ENCODE measurements at places on chromosomes 2 and 18.

DNA sequence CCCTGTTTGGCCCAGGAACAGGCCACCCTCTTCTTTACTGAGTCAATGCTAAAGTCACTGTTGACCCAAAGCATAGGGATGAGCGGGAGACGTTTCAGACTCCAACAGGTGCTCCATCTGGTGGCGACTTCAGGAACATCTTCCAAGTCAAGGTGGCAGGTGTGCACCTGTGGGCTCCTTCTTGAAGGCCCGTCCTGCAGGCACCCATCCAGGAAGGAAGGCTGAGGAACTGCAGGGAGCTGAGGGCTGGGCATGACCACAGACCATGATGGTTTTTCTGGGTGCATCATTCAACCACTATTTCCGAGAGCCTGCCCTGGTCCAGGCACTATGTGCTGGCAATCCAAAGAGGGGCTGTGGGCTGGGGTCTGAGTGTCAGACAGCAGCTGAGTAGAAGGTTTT is 142.8 kb downstream of the NDUFA10 start:
- peak overlapping the region; percentile 57 for H3K27ac ChIP-seq
- no peak overlapping the region for H3K4me3 ChIP-seq
- no peaks in the 10 kb centered on the region for H3K36me3 ChIP-seq
- H3K4me1 ChIP-seq: no peaks in the 10 kb centered on the region
- no peaks in the 10 kb centered on the region for H3K27me3 ChIP-seq
- peak; percentile 59 for DNase-seq

GRCh38 chr2:202765436-202765835 is 106.1 kb downstream of the ICA1L start:
- H3K27me3 ChIP-seq: no peaks in the 10 kb centered on the region
- no peak overlapping the region for H3K4me3 ChIP-seq
- no peaks in the 10 kb centered on the region for H3K36me3 ChIP-seq
- H3K4me1 ChIP-seq: no peaks in the 10 kb centered on the region
- no peak overlapping the region for H3K27ac ChIP-seq

GRCh38 chr2:15682354-15682753 is 90.7 kb downstream of the DDX1 start:
- DNase-seq: no peak
- no peaks in the 10 kb centered on the region for H3K4me1 ChIP-seq
- H3K36me3 ChIP-seq: no peaks in the 10 kb centered on the region
- H3K4me3 ChIP-seq: no peak overlapping the region
- no peaks in the 10 kb centered on the region for H3K27me3 ChIP-seq

DNA sequence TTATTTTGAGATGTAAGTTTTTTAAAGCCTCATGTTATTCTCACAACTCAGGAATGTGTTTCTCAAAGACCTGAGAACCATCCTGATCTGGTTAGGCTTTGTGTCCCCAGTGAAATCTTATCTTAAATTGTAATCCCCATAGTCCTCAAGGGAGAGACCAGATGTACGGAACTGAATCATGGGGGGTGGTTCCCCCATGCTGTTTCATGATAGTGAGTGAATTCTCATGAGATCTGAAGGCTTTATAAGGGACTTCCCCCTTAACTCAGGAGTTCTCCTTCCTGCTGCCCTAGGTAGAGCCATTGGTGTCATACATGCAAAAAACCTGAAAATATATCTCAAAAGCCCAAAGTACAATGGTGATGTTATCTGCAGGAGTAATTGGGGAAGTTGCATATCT is 836.7 kb downstream of the CBLN2 start:
- no peak for DNase-seq
- no peaks in the 10 kb centered on the region for H3K36me3 ChIP-seq
- no peaks in the 10 kb centered on the region for H3K4me1 ChIP-seq

- no peak overlapping the region for H3K27ac ChIP-seq
- H3K27me3 ChIP-seq: no peaks in the 10 kb centered on the region
- no peaks in the 10 kb centered on the region for H3K4me1 ChIP-seq
- no peaks in the 10 kb centered on the region for H3K36me3 ChIP-seq
Measured at GRCh38 chr18:23667114-23667513, 4.4 kb upstream of the ANKRD29 start.

DNA sequence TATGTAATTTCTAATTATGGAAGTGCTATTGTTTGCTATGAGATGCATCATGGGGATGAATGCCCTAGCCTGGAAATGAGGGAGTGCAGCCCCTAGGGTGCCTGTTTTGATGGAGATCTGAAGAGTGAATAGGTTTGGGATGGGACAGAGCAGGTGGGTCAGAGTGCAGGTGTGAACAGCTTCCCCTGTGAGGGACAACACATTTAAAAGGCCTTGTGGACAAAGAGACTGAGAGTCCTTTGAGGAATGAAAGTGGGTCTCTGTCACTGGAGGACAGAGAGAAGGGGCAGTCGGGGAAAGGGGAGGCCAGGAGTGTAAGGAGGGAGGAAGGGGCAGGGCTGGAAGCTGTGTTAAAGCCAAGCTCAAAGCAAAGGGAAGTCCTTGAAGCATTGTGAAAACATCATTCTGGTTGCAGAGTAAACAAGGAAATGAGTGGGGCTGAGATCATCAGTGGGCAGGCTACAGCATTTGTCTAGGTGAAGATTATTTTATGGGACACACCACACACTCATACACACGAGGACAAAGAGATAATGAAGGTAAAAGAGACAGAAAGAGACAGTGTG is 877.6 kb downstream of the SLC4A3 start:
- H3K27ac ChIP-seq: no peak overlapping the region
- no peak overlapping the region for H3K4me3 ChIP-seq
- H3K27me3 ChIP-seq: no peaks in the 10 kb centered on the region
- no peaks in the 10 kb centered on the region for H3K36me3 ChIP-seq

GRCh38 chr2:225010804-225011203 is 31.5 kb downstream of the DOCK10 start:
- H3K27me3 ChIP-seq: no peaks in the 10 kb centered on the region
- no peak overlapping the region for H3K27ac ChIP-seq
- H3K4me1 ChIP-seq: no peaks in the 10 kb centered on the region
- no peaks in the 10 kb centered on the region for H3K36me3 ChIP-seq

DNA sequence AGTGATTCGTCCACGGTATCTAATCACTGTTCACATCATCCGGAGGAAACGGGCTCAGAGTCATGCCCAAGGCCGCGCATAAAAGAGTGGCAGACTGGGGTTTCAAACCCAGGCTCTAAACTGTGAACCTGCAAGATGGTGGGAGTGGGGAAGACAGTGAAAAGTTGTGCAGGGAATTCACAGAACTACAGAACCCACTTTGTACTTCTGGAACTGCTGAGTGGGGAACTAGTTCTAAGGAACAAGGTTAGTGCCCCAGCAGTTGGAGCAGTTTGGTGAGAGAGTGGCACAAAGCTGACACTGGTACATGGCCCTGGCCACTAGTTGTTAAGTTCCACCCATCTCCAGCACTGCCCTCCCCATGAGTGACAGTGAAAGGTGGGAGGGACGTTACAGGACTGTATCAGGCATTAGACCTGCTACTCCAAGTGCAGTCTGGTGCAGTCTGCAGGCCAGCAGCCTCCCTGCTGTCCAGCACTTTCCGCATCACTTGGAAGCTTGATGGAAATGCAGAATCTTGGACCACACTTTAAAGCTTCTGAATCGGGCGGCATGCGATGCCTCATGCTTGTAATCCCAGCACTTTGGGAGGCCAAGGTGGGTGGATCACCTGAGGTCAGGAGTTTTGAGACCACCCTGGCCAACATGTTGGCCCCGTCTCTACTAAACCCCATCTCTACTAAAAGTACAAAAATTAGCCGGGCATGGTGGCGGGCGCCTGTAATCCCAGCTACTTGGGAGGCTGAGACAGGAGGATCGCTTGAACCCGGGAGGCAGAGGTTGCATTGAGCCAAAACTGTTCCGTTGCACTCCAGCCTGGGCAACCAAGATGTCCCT is 47.3 kb downstream of the C2orf42 start:
- H3K4me1 ChIP-seq: no peaks in the 10 kb centered on the region
- peak overlapping the region; percentile 99 for H3K27ac ChIP-seq
- DNase-seq: peak; percentile 67
- H3K36me3 ChIP-seq: no peaks in the 10 kb centered on the region

GRCh38 chr2:102344397-102344796 is 11.2 kb upstream of the IL18R1 start:
- no peak overlapping the region for H3K27ac ChIP-seq
- no peaks in the 10 kb centered on the region for H3K36me3 ChIP-seq
- no peak overlapping the region for H3K4me3 ChIP-seq
- H3K4me1 ChIP-seq: no peaks in the 10 kb centered on the region
- no peaks in the 10 kb centered on the region for H3K27me3 ChIP-seq

- H3K4me1 ChIP-seq: no peaks in the 10 kb centered on the region
- H3K27ac ChIP-seq: no peak overlapping the region
- H3K4me3 ChIP-seq: no peak overlapping the region
Measured at GRCh38 chr2:13193900-13194299, 477.2 kb downstream of the TRIB2 start.

DNA sequence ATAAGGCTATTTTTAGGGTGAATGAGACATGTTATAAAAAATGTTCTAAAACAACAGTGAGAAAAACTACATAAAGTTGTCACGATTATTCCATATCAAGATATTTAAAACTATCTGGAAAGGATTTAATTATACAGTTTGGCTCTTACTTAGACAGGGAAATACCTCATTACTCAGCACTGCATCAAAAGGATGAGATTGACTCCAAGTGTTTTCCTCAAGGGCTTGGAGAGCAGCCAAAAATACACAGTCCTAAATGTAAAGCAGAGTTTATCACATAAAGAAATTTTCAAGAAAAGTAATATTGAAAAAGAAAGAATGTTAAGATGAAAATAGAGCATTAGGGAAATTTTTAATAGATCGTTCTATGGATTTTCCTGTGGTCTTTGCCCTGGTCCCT is 285.5 kb upstream of the NETO1 start:
- H3K27ac ChIP-seq: no peak overlapping the region
- no peak overlapping the region for H3K4me3 ChIP-seq
- no peak for DNase-seq
- no peaks in the 10 kb centered on the region for H3K36me3 ChIP-seq

GRCh38 chr18:24850532-24850931 is 390.1 kb downstream of the HRH4 start:
- H3K27me3 ChIP-seq: no peaks in the 10 kb centered on the region
- no peak for DNase-seq
- no peaks in the 10 kb centered on the region for H3K4me1 ChIP-seq
- H3K4me3 ChIP-seq: no peak overlapping the region

DNA sequence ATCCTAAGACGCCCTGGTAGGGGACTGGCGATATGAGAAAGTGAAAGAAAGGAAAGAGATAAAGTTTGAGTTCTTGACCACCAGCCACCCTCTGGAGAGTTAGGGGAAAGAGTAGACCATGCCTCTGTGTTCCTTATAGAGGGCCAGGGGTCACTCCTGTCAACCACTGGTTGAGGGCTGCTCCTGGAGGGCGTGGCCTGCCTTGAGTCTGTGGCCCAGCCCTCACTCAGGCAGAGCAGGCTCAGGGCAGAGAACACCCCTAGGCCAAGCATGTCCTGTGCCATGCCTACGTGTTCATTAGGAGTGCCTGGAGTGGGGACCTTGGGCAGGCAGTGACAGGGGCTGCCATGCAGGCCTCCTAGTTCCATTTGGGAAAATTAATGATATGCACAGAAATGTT is 161.1 kb upstream of the EPB41L3 start:
- no peak overlapping the region for H3K4me3 ChIP-seq
- H3K27ac ChIP-seq: no peak overlapping the region
- no peaks in the 10 kb centered on the region for H3K36me3 ChIP-seq
- H3K4me1 ChIP-seq: no peaks in the 10 kb centered on the region

DNA sequence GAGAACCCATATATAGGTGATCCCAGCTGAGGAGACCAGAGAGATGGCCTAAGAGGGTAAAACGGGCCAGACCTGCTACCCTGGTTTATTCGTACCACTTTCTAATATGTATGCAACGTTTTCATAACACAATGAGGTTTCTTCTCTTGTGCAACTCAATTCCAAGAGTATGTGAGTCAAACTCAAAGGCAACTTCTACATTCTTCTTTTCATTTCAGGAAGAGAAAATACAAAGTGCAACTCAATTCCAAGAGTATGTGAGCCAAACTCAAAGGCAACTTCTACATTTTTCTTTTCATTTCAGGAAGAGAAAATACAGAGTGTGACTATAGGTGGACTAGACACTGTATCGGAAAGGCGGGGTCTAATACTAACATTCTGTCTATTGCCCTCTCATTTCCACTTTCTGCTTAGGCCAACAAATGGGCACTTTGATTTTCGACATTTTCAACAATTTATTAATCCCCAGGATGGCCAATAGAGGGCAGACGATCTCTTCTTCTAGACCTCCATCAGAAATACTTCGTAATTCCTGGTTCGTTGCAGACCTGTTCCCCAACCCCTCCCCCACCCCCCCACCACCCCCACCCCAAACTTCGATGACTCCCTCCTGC is 3.7 kb upstream of the CRIM1 start:
- H3K27ac ChIP-seq: no peak overlapping the region
- no peaks in the 10 kb centered on the region for H3K36me3 ChIP-seq
- no peaks in the 10 kb centered on the region for H3K4me1 ChIP-seq

- no peak overlapping the region for H3K4me3 ChIP-seq
- no peaks in the 10 kb centered on the region for H3K36me3 ChIP-seq
- H3K27ac ChIP-seq: no peak overlapping the region
- no peak for DNase-seq
- no peaks in the 10 kb centered on the region for H3K27me3 ChIP-seq
Measured at GRCh38 chr18:37684590-37684989, 119.0 kb upstream of the CELF4 start.

- no peaks in the 10 kb centered on the region for H3K27me3 ChIP-seq
- H3K4me3 ChIP-seq: no peak overlapping the region
- H3K27ac ChIP-seq: no peak overlapping the region
- H3K36me3 ChIP-seq: no peaks in the 10 kb centered on the region
Measured at GRCh38 chr2:239929504-239929903, 95.6 kb downstream of the NDUFA10 start.

- DNase-seq: no peak
- H3K27ac ChIP-seq: no peak overlapping the region
- H3K27me3 ChIP-seq: no peaks in the 10 kb centered on the region
- H3K36me3 ChIP-seq: no peaks in the 10 kb centered on the region
- H3K4me3 ChIP-seq: no peak overlapping the region
Measured at GRCh38 chr2:192286093-192286701, 91.5 kb upstream of the TMEFF2 start.

DNA sequence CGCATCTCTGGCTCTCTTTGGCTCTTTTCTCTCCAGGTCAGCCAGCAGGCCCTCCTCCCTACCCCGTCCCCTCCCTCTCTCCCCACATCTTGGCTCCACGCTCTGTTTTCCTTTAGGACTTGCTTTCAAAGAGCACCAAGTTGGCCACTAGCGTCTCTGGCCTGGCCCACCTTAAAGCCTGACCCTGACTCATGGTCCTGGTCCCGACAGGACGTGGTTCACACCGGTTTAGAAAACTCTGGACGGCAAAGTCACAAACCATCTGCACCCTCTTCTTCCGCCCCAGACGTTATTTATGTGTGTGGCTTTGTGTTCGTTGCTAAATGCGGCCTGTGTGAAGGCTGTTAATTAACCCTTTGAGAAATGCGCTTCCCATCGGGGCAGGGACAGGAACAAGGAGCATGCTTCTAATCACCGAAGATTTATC is 169.0 kb upstream of the HAAO start:
- DNase-seq: peak; percentile 86
- peaks cover 54% of the 10 kb centered on the region for H3K4me1 ChIP-seq
- H3K36me3 ChIP-seq: no peaks in the 10 kb centered on the region
- H3K27me3 ChIP-seq: no peaks in the 10 kb centered on the region

GRCh38 chr2:64656379-64656778 is 2.7 kb upstream of the SERTAD2 start:
- no peak overlapping the region for H3K27ac ChIP-seq
- no peaks in the 10 kb centered on the region for H3K27me3 ChIP-seq
- DNase-seq: no peak

All from uterus (tissue), 4 donors.